ENCODE measurements at places on chromosomes 5 and 9.

GRCh38 chr5:147554261-147554817 is 44.5 kb upstream of the DPYSL3 start:
- DNase-seq: no peak

DNA sequence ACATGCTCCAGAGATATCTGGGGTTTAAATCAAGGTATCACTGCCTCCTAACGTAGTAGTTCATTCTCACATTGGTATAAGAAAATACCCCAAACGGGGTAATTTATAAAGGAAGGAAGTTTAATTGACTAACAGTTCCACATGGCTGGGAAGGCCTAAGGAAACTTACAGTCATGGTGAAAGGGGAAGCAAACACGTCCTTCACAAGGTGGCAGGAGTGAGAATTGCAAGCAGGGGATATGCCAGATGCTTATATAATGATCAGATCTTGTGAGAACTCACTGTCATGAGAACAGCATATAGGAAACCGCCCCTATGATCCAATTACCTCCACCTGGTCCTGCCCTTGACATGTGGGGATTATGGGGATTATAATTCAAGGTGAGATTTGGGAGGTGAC is 1280.2 kb upstream of the C9orf72 start:
- DNase-seq: no peak

DNA sequence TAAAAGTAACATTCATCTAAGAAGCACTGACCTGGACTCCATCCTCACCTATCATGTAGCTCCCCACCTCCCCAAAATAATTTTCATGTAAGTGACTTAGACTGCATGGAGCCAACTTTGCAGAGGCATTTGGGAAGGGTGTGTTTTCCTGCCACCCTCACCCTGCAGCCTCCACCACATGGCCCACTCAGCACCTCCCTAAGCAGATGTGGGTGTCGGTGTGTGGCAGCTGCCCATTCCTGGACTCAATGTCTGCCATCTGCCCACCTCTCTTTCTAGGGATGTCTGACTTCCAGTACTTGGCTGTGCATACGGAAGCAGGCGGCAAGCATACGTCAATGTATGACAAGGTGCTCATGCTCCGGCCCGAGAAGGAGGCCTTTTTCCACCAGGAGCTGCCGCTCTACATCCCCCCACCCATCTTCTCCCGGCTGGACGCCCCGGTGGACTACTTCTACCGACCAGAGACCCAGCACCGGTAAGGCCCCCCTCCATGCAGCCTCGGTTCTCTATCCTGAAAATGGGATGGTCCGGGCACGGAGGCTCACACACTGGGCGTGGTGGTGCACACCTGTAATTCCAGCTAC is 12.7 kb downstream of the GTF3C5 start:
- DNase-seq: no peak

GRCh38 chr5:119271758-119272730 is 83.8 kb upstream of the TNFAIP8 start:
- DNase-seq: no peak

DNA sequence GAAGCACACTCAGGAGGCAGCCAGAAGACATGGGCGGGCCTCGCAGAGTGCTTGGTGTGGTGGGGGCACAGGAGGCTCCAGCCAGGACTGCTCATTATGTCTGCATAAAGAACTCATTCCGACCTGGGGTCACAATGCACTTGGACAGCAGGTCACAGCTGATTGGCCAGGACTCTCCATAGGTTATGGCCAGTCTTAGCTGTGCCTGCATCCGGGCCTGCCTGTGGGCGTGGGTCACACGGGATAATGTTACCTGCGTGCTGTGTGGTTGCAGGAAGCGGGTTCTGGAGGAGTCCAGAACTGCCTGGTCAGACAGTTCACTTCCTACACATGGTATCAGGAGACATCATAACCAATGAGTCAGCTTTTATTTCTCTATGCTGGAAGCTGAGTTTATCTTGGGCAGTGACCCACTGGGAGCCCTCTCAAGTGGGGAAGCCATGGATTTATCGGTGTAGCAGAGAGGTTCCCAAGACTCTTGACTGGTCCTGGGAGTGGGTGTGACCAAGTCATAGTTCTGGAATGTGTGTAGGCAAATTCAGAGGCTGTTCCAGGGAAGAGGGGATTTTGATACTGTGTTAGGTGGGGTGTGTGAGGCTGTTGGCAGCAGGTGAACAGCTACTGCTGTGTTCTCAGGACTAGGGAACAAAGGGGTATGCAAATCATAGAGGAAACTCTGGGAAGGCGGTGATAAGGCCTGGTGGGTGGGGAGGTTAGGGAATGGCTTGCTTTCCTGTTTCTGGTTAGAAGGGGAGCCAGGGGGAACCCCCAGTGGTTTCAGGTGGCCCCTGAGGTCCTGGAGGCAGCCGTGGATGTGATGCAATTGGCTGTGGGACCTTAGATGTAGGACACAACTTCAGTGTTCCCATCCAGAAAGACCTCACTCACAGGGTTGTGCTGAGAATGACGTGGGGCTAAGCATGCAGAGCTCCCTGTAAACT is 51.3 kb downstream of the ARHGEF37 start:
- DNase-seq: no peak

DNA sequence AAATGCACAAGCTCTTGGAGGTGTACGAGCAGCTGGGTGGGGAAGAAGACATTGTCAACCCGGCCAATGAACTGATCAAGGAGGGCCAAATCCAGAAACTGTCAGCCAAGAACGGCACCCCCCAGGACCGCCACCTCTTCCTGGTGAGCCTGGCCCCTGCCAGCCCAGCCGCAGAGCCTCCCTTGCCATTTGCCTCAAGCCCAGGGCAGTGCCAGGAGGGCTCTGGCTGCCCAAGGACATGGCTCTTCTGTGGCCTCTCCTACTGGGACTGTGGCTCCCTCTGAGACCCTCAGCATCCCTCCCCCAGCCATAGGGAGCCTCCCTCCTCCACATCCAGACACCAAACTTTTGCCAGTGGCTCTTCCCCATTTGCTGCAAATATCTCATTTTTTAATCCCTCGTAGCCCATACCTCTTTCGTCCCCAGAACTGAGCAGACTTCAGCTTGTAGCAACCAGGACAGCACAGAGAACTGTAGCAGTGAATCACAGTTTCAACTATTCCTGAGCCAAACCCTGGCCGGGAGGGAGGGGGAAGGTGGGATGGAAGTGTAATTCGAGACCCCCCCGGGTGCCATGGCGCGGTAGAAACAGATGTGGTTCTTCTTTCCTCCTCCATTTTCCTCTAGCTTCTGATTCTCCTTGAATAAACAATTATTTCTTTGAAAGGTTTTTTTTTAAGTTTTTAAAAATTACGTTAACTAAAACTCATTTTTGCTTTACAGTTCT is 44.5 kb upstream of the SUSD3 start:
- DNase-seq: no peak

GRCh38 chr9:81529556-81530193 is 159.7 kb downstream of the TLE1 start:
- no peak for DNase-seq

GRCh38 chr5:143182901-143183820 is 220.3 kb downstream of the NR3C1 start:
- DNase-seq: no peak

DNA sequence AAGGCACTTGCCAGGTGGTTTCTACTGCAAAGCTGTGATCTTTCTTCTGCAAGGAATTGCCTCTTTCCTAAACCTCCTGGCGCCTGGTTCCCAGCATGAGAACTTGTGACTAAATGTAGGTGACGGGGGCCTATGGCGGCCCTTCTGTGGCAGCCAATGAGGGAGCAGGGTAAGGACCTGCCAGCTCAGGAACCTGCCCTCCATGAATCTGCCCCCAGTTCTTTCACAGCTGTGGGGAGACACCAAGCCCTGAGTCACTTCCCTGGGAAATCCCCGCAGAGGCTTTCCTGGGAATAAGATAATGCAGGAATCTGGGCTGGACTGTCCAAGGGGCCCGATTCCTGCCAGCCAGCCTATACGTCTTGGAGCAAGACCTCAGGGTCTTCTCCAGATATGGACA is 56.7 kb upstream of the CTNNA1 start:
- no peak for DNase-seq

DNA sequence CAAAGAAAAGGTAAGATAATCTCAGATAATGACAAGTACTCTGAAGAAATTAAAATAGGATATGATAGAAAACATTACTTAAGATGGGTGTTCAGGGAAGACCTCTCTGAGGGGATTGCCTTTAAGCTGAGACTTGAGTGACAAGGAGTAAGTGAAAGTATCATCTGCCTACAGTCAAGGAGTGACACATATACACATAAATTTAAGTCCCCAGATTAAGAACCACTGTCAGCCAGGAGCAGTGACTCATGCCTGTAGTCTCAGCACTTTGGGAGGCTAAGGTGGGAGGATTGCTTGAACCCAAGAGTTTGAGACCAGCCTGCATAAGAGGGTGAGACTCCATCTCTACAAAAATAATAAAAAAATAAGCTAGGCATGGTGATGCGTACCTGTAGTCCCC is 19.7 kb upstream of the ANKHD1 start:
- no peak for DNase-seq

- DNase-seq: no peak
Observed at GRCh38 chr9:17742067-17742466, 163.2 kb downstream of the SH3GL2 start.

DNA sequence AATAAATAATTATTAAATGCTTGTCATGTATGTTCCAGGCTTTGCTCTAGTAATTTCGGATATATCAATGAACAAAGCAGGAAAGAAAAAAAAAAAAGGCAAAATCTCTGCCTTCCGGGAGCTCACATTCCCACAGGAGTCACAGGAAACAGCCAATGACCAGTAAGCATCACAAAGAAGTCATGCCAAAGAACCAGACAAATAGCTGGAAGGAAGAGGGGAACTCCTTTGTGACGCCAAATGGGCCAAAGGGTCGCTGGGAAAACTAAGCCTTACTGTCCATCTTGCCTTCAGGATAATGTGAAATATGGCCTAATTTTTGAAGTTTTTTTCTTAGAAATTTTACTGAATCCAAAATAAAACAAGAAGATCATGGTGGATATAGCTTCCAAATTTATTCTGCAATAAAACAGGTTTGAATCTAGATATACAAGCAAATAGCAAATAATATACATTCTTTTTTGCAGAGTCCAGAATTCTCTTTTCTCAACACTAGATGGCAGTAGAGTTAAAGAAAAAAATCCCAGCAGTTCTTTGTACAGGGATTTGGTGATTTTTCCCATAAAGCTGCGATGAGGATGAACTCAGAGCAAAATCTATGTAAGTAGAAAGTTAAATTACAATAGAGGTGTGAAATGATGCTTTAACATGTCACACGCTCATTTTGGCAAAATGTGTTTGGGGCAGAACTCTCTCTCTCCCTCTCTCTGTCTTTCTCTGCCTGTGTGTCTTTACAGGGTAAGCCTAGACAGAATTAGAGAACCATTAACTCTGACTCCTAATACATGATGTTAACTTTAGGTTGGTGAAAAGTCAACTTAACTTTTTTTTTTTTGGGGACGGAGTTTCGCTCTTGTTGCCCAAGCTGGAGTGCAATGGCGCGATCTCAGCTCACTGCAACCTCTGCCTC is 60.0 kb upstream of the TUT7 start:
- DNase-seq: no peak

- DNase-seq: no peak
Observed at GRCh38 chr5:42502613-42503470, 79.6 kb downstream of the GHR start.

GRCh38 chr9:77588271-77588937 is 59.7 kb downstream of the GNA14 start:
- DNase-seq: no peak

DNA sequence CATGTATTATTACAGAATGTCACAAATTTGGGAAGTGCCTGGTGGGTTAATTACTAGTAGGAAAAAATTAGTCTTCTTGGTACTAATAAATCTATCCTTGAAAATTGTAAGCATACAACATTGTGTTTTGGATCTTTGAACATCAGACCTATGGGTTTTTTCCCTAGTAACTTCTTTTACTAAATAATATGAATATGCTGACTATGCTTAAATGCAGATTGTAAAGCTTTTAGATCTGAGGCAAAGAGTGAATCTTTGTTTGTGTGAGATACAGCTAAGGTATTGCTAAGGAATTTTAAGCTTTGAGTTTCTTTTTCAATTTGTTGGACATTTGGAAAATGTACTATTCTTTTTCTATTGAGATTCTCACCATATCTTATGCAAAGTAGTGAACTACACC is 390.6 kb upstream of the CCNH start:
- DNase-seq: no peak

- DNase-seq: no peak
Observed at GRCh38 chr5:13606051-13606450, 338.4 kb downstream of the DNAH5 start.

DNA sequence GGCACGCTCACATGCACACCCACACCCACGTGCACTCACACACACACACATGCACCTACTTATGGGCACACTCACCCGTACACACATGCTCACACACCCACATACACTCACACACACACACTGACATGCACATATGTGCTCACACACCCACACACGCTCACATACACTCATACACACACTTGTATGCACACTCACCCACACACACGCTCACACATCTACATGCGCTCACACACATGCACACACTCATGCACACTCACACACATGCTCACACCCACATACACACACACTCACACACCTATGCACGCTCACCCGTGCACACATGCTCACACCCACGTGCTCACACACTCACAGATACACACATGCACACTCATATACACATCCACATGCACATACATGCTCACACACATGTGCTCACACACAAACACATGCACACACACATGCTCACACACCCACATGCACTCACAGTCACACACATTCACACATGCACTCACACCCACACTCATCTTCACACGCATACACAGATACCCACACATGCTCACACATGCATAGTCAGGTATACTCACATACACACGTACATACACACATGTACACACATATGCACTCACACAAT is 138.3 kb downstream of the OLFM1 start:
- DNase-seq: no peak

DNA sequence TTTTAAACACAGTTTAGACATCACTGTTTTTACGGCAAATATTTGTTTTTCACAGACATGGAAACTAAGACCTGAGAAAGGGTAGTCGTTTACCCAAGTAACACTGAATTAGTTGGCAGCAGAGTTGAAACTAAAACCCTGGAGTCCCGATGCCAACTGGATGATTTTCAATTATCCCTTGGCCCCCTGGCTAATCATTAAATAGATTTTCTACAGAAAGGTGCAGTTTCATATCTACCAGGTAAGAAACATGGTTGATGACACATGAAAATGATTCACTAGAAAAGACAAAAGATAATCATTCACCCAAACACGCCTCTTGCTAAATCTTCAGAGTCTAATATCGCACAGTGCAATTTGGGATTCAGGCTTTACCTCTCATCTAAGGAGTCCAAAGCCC is 136.9 kb downstream of the SEMA5A start:
- DNase-seq: no peak

GRCh38 chr9:130766021-130766926 is 68.8 kb upstream of the ABL1 start:
- DNase-seq: no peak

DNA sequence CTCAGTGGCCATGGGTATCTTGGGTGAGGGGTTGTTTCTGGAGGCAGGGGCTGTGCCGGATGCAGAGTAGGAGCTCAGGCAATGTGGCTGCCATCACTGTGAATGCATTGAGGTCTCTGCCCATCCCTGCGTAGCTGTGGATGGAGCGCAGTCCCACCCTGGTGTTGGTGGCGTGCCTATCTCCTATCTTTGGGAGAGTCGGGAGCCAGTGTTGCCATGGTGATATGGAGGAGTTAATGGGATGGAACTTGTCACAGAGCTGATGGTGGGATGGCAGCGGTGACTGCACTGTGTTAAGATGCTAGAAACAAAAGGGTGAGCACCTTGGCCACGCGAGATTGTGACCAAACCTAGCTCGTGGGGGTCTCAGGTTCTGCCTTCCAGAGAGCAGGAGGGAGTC is 197.3 kb downstream of the MELK start:
- no peak for DNase-seq

- no peak for DNase-seq
Observed at GRCh38 chr9:4762886-4763541, 22.0 kb upstream of the AK3 start.

Data from stimulated activated CD8-positive, alpha-beta memory T cell treated with anti-CD3 and anti-CD28 coated beads, Interleukin-12 subunit alpha, Interleukin-12 subunit beta, amount 100 ng/mL, for 4 hours (primary cell).